ENCODE measurements at places on chromosomes 5 and 9. TPM values are rescaled to one million over a fixed set of nuclear protein-coding genes. Genes with fewer than 3 reads are reported as not detected.

DNA sequence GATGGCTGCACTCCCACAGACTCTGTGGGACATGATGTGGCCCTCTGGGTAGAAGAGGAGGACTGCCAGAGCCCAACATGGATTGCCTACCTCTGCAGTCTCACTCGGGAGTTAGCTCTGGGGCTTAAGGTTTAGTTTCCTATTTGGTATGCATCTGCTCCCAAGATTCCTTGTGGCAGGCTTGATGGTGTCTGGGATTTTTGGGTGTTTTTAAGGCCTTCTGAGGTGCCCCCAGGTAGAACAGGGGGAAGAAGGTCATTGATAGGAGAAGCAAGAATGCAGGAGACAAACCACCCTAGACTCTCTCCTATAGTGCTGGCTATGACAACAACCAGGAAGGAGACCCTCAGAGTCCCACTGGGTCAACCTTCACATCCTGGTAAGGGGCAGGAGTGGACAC is 46.7 kb upstream of the CXCL14 start:
- no peak for DNase-seq

GRCh38 chr9:89804766-89805531 is 200.1 kb downstream of the GADD45G start:
- DNase-seq, result no peak

- DNase-seq, result no peak
Observed at GRCh38 chr5:36908544-36909260, 32.1 kb downstream of the NIPBL start.

GRCh38 chr9:26809795-26810194 is 82.8 kb downstream of the CAAP1 start:
- no peak for DNase-seq

GRCh38 chr5:38400365-38400764 is 142.0 kb downstream of the EGFLAM start:
- DNase-seq, result no peak

GRCh38 chr5:124462751-124463150 is 283.7 kb downstream of the ZNF608 start:
- no peak for DNase-seq

- DNase-seq, result peak; percentile 14
Observed at GRCh38 chr5:158979749-158980521, 119.8 kb downstream of the EBF1 start.

DNA sequence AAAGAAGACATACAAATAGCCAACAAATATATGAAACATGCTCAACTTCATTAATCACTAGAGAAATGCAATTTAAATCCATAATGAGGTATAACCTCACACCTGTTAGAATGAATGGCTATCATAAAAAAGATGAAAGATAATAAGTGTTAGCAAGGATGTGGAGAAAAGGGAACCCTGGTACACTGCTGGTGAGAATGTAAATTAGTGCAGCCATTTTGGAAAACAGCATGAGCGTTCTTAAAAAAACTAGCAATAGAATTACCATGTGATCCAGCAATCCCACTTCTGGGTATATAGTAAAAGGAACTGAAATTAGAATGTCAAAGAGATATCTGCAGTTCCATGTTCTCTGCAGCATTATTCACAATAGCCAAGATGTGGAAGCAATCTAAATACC is 64.2 kb upstream of the CEP78 start:
- no peak for DNase-seq

DNA sequence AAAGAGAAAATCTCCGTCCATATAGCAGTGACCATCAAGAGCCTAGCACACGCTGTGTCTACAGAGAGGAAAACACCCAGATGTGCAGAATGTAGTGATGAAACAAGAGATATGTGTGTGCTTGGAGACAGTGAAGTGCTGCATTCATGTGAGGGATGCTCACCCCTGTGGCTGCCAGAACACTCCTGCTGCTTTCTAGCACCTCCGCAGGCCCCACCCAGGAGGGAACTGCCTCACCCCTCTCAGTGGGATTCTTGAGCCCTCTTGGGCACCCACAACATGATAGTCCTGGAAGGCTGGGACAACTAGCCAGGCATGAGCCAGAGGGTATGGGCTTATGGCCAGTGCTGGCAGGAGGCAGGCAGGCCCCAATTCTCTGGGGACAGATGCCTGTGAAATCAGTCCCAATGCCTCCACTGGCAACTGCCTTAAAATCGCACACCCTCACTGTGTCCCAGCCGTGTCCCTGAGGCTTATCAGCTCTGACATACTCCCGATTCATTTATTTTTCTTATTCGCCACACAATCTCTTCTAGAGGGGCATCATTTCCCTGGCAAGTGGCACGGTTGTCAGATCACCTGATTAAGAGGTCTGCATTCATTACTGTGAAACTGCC is 73.2 kb upstream of the FSTL4 start:
- no peak for DNase-seq

GRCh38 chr9:127136081-127136879 is 13.8 kb upstream of the ANGPTL2 start:
- DNase-seq, result no peak

DNA sequence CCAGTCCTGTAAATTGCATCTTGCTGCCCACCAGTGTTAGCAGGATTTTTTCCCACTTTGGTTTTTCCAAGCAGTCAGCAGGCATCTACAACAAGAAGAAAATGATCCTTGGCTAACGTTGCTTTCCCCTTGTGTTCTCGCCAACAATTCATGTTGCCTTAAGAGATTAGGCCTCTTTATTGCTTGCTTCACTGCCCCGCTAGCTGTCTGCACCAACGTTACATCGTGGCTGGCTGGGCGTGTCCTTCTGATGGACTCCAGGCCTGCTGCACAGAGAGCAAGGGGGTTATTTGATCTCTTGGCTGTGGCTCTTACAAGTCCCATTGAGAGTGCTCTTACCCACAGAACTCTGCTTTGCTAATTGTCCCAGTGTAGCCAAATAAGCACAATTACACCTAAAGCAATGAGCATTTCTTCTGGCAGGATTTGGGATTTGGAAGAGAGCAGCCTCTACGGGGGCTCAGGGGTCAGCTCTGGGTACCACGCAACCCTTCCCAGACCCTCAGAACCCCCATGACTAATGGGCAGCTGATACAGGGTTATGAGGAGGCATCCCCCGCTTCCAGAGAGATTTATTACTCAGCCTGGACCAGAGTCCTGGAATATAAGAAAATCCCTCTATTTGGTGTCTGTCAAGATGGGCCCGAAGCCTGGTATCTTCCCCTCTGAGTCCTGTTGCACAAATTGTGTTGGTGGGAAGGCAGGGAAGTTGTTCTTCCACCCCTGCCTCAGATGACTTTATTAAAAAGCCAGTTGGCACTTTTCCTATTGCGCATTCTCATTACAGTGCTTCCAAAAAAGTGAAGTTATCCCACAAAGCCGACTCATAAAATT is 17.6 kb downstream of the DCANP1 start:
- no peak for DNase-seq

DNA sequence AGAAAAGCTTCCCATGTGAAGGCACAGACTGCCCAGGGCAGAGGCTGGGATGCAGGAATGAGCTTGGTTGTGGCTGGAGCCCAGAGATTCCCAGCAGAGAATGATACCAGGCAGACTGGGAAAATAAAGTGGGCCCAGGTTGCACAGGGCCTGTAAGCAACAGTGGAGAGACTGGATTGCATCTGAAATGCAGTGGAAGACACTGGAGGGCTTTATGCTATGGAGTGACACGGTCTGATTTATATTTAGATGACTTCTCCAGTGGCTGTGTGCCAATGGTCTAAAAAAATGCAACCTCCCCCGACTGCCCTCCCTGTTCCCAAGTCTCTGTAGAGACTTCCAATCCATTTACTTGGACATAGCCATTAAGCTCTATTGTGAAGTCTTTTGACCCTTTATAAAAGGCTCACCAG is 951.1 kb upstream of the DMAC1 start:
- DNase-seq, result no peak

GRCh38 chr9:96612966-96613589 is 6.6 kb downstream of the CDC14B start:
- DNase-seq, result no peak

- DNase-seq, result no peak
Observed at GRCh38 chr5:127170918-127171600, 97.8 kb upstream of the C5orf63 start.

DNA sequence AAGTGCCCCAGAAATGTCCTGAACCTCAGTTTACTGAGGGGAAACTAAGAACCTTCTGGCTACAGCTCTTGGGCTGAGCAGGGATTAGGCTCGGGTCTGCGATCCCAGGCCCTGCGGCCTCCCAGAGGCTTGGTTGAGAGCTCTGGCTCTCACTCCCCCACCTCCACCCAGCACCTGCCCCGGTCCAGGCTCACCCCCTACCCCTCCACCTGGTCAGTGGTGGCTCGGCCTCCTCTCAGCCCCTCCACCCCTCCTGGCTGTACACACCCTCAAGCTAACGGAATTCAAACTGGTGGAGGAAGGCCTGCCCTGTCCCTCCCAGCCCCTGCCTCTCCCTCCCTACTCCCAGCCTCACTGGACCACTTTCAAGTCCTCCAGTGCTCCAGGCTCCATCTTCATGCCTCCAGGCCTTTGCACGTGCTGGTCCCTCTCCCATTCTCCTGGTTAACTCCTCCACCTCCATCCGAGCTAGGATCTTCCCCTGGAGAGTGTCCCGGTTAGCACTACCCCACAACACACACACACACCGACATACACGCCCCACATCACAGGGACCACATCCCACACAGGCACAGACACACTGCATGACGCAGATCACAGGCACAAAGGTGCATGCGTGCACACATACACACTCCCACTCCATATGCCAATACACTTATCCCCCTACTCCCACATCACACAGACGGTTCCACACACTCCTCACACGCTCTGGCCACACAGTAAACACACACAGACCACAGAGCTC is 130.9 kb downstream of the C9orf50 start:
- peak; percentile 50 for DNase-seq

DNA sequence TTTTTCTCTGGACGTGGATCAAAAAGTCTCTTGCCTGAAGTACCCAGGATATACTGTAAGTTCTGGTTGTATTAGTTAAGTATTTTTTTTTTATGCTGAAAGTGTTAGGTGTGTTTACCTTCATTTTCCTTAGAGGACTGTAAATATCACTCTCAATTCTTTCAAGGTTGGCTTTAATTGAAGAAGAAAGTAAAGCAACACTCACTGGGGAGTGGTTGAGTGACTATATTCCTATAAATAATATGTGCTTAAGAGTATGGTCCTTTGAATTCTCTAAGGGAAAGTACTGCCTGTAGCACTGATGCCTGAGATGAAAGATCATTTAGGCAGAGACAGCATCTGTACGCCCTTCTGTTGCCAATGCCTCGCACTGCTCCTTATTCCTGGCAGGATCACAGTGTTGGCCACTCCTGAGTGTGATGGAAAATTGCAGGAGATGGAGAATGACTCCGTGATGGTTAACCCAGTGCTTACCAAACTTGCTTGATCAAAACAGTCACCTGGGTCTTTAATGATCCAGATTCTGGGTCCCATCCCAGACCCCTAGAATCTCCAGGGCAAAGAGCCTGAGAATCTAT is 182.0 kb upstream of the MPDZ start:
- DNase-seq, result no peak

- no peak for DNase-seq
Observed at GRCh38 chr9:80157561-80157983, 585.8 kb downstream of the TLE4 start.

DNA sequence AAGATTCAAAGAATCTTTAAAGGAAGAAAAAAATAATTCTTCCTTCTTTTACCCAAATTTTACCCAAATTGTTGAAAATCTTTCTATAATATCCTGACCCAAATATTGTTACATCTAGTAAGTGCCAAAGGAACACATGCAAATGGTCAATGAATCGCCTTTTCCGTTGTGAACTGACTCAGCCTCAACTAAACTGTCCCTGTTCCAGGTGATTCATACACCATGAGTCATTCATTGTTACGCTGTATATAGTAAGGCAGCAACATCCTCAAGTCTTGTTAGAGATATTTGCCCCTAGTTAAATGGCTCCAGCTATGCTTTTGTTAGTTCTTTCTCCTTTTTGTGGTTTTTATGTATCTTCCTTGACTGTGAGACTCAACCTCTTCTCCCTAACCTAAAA is 9.7 kb downstream of the PTGER4 start:
- DNase-seq, result no peak

GRCh38 chr5:177966009-177966838 is 29.8 kb downstream of the PROP1 start:
- no peak for DNase-seq

GRCh38 chr5:171755354-171755821 is 30.2 kb upstream of the SMIM23 start:
- no peak for DNase-seq

- no peak for DNase-seq
Observed at GRCh38 chr9:133731876-133732638, 6.1 kb downstream of the SARDH start.

GRCh38 chr9:121294151-121294743 is 26.3 kb downstream of the GSN start:
- no peak for DNase-seq

DNA sequence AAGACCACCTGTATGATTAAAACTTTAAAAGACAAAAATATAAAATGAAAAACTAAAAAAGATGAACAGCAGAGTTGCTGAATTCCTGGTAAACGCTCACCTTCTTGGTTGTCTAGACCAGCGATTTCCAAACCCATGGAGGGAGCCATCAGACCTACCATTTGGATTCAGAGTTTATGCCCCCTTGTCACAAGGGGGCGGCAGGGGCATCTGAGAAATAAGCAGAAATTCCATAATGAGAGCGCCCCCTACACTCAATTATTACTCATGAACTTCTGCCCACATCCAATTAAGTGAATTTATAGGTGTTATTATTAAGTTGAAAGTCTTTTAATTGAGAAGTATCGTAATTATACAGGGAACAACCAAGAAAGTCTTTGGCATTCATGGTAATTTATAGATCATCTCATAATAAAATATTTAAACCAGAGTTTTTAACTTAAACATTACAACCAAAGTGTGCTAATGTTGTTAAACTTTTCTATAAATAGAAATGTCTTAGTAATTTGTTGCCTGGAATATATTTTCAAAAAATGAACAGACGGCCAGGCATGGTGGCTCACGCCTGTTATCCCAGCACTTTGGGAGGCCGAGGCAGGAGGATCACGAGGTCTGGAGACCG is 35.2 kb upstream of the SPATA31C2 start:
- DNase-seq, result peak; percentile 46

The SGCD gene
- total RNA-seq, result 1.0 TPM

The EGFL7 gene
- total RNA-seq, result 17.2 TPM

The UBE2R2 gene
- 34.1 TPM for total RNA-seq

The CCL21 gene
- total RNA-seq, result 27.0 TPM

The RANBP17 gene
- 4.9 TPM for total RNA-seq

The FOXD4 gene
- 0.39 TPM for total RNA-seq

The FOXD4L3 gene
- not detected for total RNA-seq

The ENHO gene
- total RNA-seq, result 2.3 TPM

The SPTLC1 gene
- total RNA-seq, result 74.3 TPM

The LCN1 gene
- total RNA-seq, result not detected

The CYSRT1 gene
- 0.43 TPM for total RNA-seq

The ACSL6 gene
- 0.58 TPM for total RNA-seq

The PKD2L2 gene
- total RNA-seq, result not detected

The IL9 gene
- not detected for total RNA-seq

The FCN2 gene
- not detected for total RNA-seq

The TBC1D9B gene
- 117 TPM for total RNA-seq

The DMGDH gene
- 0.95 TPM for total RNA-seq

The ANKRD18A gene
- total RNA-seq, result 12.2 TPM

The PTPA gene
- total RNA-seq, result 91.9 TPM

Data from left colon (tissue), 2 donors.